ENCODE measurements at places on chromosomes 3 and 15.

DNA sequence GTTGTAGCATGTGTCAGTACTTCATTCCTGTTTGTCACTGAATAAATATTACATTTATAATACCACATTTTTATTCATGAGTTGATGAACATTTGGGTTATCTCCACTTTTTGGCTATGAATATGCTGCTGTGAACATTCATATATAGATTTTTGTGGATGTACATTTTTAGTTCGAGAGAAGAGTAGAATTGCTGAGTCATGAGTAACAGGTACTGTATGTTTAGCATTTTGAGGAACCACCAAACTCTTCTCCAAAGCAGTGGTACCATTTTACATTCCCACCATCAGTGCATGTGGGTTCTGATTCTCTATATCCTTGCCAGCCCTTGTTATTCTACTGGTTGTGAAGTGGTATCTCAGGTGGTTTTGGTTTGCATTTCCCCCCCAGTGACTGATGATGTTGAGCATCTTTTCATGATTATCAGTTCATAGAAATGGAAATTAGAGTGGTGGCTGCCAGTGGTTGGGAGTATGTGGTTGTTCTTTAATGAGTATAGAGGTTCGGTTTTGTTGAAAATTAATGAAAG, 59.6 kb downstream of the CCDC66 start:
- DNase-seq = no peak

DNA sequence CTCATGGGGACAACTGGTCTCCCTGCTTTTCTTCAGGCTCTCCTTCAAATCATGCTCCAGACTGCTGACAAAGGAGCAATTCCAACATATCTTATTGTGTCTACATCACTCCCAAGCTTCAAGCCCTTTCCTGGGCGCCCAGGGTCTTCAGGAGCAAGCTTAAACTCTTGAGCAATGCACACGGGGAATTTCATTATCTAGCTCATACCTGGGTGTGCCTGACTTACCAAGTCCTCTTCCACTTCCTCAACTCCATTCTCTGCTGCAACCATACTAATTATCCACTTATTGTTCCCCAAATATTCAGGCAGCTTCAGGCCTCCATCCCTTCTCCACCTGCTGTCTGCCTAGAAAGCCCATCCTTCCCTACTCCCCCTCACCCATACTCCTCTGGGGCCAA, 50.6 kb downstream of the B3GNT5 start:
- no peak for DNase-seq

- DNase-seq = no peak
These were observed 44.7 kb downstream of the MYO1E start for GRCh38 chr15:59327942-59328341.

DNA sequence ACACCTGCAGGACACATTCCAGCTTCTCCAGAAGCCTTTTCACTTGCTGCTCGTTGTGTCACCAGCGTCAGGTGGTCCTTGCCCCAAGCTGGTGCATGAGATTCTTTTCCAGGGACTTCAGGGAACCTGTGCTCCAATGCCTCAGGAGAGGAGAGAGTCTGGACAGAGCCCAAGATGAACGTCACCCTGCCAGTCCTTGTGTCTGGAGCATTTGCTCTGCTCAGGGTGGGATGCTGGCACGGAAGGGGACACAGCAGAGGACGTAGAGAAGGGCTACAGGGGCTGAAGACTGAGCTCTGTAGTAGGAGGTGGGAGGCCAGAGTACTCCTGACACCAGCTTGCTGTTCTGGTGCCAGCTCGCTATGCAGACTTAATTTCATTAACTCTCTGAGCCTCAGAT, 262.1 kb downstream of the XXYLT1 start:
- DNase-seq = no peak
